ENCODE measurements at places on chromosomes 6 and 20.

DNA sequence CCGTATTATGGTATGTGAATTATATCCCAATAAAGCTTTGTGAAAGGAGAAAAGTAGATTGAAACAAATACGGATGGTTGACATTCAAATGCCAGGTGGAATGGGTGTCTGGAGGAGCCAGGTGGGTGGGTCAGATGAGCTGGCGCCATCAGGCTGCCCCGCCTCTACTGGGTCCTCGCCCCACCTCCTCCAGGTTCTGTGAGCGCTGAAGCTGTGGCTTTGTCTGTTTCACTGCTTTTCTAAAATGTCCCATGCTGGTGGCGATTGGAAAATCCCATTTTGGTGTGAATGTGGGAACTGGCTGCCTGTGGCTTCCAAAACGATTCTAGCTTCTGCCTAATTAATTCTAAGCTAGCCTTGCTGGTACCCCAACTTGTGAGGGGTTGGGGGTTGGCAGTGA lies 16.5 kb downstream of the DUSP22 start:
- DNase-seq, result no peak

DNA sequence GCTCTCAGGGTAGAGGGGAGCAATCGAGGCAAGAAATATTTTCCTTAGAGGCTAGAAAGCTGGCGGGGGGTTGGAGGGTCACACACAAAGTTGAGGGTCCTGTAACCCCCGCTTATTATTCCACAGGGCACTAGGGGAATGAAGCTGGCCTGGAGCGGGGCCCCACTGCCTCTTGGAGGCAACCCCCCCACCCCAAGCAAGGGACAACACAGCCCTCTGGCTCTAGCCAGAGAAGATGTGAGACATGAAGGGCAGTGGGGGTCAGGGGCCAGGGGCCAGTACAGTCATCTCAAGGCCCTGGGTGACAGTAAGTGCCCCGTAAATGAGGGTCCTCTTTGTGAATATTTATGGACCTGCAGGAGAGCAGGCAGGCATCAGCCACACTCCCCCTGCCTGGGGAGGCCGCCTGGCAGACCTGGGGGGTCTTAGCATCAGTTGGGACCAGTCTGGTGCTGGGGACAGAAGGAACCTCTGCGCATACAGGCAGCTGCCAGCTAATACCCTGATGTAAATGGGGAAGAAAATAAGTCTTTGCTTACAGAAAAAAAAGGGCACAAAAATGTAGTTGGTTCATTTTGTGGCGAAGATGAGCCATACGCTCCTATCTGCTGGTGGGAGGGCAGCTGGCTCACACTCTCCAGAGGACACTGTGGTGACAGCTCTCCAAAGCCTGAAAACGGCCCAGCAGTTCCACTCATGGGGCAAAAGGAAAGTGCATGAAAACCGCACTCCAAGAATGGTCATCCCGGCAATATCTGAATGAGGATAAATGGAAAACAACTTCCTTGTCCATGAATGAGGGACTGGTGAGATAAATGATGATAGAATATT lies 21.9 kb downstream of the SPATA2 start:
- no peak for DNase-seq

DNA sequence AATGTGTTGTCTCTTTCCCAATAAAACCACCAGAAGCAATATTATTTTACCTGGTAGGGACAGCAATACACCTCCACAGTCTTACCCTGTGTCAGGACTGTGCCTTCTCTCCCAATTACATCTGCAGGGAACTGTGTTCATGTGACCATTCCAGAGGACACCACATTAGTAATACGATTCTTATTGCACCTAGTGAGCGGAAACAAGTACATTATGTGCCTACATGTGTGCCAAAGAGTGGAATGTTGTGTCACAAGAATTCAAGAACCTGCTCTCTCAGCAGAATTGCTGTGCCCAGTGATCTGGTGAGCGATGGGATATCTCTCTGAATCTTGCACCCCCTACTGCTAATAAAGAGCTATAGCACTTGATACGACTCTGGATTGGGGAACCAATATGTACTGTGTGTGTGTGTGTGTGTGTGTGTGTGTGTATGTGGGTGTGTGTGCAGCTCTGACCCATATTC lies 57.4 kb upstream of the FOXC1 start:
- no peak for DNase-seq

DNA sequence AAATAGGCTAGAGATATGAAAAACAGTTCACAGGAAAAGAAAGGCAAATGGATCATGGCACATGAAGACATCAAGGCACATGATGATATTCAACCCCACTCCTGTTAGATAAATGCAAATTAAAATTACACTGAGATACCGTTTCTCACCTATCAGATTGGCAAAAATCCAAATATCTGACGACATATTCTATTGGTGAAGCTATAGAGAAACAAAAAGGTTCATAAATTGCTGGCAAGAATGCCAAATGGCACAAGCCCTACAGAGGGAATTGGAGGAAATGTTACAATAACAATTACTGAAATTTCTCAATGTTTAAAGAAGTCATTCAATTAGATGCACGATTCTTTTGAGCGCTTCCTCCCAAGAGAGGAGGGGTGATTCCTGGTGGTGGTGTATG lies 45.3 kb upstream of the DSN1 start:
- DNase-seq, result no peak
